ENCODE measurements at places on chromosomes 5 and 9.

DNA sequence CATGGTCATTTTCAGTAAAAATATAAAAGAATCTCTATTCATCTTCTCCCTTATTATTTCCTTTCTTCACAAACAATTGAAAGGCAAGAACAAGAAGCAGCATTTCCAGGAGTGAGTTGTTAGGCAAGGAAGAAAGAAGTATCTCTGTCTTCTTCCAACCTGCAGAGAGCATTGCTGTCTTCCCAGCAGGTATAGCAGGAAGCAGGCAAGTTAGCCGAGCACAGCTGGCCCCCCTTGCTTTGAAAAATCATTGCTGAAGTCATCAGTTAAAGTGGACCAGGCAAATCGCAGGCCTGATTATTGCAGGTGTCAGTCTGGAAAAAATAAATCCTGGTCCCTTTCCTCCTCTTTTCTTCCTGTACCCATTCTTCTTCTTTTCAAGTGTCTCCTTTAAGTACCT lies 353.1 kb upstream of the BRINP1 start:
- no peak for DNase-seq

- DNase-seq = no peak
These were observed 421.9 kb downstream of the CDH10 start for GRCh38 chr5:24222876-24223275.

- no peak for DNase-seq
These were observed 32.4 kb downstream of the HAPLN1 start for GRCh38 chr5:83688281-83688680.

DNA sequence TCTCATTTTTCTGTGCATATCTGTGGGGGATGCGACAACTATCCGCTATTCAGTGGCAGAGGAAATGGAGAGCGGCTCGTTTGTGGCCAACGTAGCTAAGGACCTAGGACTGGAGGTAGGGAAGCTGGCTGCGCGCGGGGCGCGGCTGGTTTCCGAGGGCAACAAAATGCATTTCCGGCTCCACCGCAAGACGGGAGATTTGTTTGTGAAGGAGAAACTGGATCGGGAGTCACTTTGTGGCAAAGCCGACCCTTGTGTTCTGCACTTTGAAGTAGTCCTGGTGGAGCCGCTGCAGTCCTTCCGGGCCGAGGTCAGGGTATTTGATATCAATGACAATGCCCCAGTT lies 320 bp downstream of the PCDHB1 start:
- no peak for DNase-seq

DNA sequence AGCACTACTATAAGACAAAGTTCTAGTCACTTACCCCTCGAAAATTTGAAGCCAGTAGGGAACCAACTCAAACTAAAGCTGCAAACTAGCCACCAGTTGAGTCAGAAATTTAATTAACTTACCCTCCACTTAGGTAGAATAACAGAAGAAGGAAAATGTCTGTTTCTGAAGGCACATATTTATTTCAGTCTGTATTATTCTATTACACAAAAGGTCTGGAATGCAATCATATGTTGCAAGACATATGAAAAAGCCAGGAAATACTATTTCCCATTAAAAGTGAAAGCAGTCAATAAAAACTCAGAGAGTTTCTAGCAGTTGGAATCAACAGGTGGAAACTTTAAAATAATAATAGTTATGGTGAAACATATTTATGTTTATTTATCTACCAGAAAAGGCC lies 79.2 kb upstream of the SLCO4C1 start:
- no peak for DNase-seq

GRCh38 chr9:19114680-19115270 lies 12.1 kb upstream of the HAUS6 start:
- DNase-seq = peak; percentile 15

DNA sequence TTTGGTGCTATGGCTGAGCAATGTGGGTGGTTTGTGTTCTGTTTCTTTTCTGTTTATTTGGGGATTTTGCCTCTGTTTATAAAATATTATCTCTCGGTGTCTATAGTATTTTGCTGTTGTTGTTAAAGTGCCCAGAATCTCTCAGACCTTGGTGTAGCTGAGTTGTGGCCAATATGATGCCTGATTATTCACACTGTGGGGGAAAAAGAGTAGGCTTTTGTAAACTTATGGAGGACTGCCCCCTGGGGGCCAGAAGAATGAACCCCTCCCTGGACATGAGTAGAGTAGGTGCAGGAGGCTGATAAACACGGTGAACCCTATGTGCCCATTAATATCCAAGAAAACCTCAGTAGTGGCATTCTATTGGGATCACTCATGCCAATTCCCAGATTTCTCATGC lies 49.0 kb upstream of the DPYSL3 start:
- peak; percentile 85 for DNase-seq

DNA sequence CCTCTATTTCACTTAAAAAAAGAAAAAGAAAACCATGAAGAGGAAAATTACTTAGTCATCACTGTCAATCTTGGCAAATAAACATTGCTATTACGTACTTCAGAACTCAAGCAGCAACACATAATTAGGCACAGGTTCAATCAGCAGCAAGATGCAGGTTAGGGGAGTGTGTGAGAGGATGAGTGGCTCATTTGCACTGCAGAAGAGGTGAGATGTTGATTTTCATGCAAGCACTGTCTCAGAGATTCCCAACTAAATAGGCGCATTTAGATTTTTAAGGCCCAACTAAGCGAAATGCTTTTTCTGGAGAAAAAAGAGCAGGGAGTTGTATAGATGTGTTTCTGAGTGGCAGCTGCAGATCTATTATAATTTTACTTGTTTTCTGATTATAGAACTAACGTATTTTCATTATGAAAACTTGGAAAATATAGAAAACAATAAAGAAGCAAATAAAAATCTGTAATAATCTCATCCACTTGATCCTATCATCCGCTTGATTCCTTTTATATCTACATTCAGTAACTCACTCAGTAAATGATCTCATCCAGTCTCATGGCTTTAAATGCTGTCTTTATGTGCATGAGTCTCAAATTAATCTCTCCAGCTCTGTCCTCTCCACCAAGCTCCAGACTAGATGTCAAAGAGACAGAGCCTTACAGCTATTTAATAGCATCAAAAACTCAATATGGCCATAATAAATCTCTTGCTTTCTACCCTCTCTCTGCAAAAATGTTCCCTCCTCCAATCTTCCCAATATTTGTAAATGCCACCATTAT lies 162.5 kb downstream of the ZNF462 start:
- no peak for DNase-seq

DNA sequence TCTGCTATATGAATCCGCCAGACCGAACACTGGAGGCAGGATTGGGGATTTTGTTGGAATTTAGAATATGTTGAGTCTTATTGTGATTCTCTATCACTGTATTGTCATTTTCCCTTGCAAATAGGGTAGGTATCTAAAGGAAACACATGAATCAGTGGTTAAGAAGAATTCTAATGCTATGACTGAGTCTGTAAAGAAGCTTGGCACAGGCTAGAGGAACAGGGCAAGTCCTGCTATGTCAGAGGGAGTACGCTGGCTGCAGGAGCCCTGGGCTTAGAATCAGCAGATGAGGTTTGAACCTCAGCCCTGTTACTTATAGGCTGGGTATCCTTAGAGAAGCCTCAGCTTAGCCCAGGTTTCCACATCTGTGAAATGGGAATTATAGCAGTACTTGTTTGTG lies 198.1 kb downstream of the NR3C1 start:
- DNase-seq = peak; percentile 92

GRCh38 chr5:53940921-53941320 lies 369.5 kb downstream of the ARL15 start:
- DNase-seq = no peak

DNA sequence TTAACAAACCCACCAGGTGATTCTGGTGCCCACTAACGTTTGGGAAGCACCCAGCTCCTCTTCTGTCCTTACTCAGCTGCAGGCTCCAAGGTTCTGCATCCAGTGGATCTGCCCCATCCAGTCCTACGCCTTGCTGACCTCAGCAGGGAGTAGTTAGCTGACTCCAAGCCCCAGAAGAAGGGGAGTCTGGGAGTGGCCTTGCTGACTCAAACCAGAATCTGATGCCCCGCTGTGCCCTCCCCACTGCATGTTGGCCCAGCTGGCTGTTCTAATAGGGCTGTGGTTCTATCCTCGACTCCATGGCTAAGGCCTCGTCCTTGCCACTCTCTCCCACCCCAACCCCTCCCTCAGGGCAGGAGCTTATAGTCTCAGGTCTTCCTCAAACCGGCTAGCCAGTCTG lies 136.3 kb downstream of the TTLL11 start:
- DNase-seq = no peak

DNA sequence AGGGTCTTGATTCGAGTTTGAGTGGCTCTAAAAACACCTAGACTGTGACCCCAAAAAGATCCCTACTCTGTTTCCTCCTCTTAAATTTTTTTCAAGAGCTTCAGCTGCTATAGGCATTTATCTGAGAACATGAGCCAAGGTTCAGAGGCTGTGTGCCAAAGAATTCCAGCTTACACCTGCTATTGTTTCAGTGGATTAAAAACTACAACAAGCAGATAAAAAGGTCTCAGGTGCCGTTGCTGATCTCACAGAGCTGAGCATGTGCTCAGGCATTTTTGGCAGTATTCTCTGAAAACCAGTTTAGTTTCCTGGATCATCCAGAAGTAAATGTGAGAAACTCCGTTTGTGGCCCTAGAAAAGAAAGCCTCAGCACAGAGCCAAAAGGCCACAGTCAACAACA lies 349.2 kb downstream of the DEPDC1B start:
- no peak for DNase-seq

DNA sequence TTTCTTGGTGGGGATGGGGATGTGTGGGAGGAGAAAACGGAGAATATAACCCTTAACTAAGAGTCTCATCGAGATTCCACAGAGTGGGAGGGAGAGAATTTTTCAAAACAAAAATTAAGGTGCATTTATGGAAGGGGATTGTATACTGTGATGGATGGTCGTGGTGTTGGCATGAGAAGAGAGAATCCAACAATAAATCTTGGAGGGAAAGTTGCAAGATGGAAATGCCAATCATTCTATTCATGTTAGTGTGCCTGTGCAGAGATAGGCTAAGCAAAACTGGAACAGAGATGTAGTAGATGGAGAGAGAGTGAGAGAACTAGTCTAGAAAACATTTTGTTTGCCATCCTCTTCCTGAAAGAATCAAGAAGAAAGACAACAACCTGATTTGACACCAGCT lies 613.1 kb downstream of the EBF1 start:
- no peak for DNase-seq

DNA sequence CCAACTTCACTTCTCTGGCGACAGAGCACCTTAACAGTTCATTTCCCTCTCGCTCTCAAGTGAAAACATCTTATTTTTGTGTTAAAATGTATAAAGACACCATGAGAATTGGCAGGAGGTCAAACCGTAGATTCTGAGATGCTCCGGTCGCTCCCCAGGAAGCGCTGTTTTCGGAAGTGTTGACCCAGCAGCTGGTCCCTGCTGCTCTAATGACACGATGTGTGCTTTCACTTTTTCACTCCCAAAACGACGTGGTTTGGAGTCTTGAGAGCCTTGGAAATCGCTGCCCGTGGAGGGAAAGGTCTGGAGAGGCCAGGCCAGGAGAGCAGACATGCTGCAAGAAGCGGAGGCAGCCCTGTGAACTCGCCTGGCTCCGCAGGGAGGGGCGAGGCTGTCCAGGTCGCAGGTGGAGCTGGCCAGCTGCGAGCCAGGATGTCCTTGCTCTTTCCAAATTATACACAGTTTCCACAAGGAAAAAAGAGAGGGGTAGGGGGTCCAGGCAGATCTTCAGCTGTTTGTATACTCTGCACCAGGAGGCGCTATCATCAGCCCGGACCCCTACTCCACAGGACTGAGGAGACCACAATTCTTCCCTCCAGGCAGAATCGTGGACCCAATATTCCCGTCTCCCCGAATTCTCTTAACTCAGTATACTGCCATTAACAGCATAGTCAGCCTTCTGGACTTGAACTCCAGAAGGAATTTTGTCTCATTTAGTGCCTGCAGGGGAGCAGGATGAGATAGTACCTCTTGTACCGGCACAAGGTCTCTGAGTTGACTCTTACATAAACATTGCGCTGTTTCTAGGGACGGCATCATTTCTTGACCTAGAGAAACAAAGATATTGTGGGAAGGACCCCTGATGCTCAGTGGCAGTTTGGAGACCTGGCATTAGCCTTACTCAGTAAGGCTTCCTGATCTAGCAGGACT lies 248.6 kb upstream of the ANKRD55 start:
- DNase-seq = no peak

DNA sequence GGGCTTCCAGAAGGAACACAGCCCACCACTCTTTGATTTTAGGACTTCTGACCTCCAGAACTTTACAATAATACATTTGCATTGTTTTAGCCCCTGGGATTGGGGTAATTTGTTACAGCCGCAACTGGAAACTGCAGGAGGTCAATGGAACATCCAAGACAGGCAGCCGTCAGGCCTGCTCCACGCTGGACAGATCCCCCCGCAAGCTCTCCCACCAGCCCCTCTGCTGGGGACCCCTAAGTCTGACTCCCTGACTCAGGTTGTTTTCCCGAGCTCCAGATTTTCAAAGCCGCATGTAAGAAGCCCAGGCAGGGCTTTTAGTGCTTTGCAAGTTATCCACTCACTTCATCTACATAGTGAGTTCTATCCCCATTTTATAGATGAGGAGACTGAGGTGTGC lies 127.6 kb downstream of the PAX5 start:
- no peak for DNase-seq

DNA sequence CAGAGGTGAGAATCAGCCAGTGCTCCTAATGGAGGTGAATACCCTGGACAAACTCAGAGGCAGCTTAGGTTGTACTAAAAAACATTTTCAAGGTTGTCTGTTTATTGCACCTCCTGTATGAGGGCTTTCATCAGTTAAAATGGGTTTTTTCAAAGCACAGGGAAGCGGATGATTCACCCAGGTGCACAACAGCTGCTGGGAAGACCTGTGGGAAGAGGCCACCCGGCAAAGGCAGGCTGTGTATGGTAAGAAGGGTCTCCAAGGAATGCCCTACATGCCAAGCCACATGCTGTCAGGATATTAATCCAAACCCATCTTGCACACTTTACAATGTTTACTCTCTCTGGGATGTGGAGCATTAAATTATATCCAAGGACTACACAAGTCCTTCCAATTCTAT lies 14.7 kb downstream of the SIL1 start:
- DNase-seq = no peak

DNA sequence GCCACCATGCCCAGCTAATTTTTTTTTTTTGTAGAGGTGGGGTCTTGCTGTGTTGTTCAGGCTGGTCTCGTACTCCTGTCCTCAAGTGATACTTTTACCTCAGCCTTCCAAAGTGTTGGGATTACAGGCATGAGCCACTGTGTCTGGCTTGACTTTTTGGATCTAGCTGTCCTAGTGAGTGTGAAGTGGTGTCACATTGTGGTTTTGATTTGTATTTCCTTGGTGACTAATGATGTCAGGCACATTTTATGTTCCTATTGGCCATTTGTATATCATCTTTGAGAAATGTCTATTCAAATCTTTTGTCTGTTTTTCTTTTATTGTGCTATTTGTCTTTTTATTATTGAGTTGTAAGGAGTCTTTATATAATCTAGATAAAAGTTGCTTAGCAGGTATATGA lies 53.5 kb upstream of the MCCC2 start:
- peak; percentile 38 for DNase-seq

DNA sequence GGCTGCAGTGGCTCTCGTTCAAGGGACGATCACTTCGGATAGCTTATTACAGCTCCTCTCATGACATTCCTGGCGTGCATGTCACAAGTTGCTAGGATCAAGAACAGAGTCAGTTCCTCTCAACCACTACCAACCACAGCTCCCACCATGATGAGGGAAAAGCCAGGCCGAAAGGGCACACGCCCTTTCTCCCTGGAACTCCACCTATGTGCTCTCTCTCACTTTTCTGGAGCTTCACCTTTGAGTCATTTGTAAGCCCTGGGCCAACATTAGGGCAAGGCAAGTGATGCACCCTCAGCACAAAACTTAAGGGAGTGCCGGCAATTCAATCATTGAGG lies 1.6 kb downstream of the SPACA9 start:
- DNase-seq = no peak

Data from amniotic epithelial cell (primary cell).